Thoracic aorta endothelial cell (primary cell): ENCODE measurements at places on chromosomes 3 and 15. TPM values are rescaled to one million over a fixed set of nuclear protein-coding genes. Genes with fewer than 3 reads are reported as not detected.

The UNC13C gene
- total RNA-seq, result under 0.01 TPM in 1 of 2 replicates, not detected in the other

The SLC22A14 gene
- 0.13 TPM in 1 of 2 replicates, not detected in the other for total RNA-seq

The FEZF2 gene
- total RNA-seq, result not detected in 2 replicates

The MRPS25 gene
- total RNA-seq, result 21.9 and 26.7 TPM in 2 replicates

The BFSP2 gene
- total RNA-seq, result not detected in 2 replicates

The DAPK2 gene
- 1.8 and 4.0 TPM in 2 replicates for total RNA-seq

The ZNF80 gene
- not detected in 2 replicates for total RNA-seq

The FGF7 gene
- under 0.01 and 0.14 TPM in 2 replicates for total RNA-seq

The P2RY1 gene
- 3.9 and 4.3 TPM in 2 replicates for total RNA-seq

The MCTP2 gene
- total RNA-seq, result 0.53 and 2.2 TPM in 2 replicates

The INSYN1 gene
- total RNA-seq, result 0.13 and 0.14 TPM in 2 replicates
